ENCODE measurements at places on chromosomes 5 and 9.

DNA sequence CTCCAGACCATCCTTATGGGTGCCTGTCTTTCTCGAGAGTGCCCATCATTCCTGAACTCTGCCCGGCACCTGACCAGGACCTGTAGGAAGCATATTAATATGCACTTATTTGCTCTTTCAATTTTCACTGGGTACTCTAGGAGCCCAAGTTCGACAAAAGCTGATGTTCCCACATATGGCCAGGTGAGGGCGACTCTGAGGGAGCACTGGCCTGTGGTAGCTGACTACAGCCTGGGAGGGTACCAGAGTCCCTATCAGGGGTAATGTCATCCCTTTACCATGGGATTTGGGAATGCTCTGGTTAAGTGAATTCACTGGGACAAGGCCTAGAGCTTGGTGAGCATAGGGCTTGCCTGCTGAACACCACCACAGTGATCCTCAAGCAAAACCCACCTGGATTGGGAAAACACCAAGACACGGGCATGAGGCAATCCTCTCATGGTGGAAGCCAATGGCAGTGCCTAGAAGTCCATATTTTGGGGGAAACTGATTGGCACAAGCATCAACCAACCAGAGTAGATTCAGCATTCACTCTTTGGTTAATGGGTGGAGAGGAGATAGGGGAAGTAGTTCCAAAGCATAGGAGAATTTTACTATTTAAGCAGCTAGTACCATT, 112.2 kb downstream of the MTX3 start:
- peak; percentile 59 for DNase-seq

- no peak for DNase-seq
Measured at GRCh38 chr9:127535396-127535795, 76.7 kb upstream of the STXBP1 start.

DNA sequence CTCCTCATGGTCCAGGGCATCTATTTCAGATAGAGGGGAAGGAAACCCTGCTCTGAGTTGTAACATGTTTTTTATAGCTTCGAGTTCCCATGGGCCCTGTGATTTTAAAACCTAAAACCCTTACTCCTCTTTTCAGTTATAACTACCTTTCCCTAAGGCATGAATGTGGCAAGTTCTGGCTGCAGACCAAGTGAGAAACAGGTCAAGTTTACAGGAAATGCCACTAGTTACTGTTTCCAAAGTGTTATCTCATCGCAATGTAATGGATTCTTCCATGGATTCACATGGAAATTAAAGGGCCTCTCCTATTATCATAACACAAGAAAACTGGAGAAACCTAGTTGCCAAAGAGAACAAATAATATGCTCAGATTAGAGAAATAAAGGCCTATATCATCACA, 574.5 kb upstream of the GRAMD2B start:
- no peak for DNase-seq

DNA sequence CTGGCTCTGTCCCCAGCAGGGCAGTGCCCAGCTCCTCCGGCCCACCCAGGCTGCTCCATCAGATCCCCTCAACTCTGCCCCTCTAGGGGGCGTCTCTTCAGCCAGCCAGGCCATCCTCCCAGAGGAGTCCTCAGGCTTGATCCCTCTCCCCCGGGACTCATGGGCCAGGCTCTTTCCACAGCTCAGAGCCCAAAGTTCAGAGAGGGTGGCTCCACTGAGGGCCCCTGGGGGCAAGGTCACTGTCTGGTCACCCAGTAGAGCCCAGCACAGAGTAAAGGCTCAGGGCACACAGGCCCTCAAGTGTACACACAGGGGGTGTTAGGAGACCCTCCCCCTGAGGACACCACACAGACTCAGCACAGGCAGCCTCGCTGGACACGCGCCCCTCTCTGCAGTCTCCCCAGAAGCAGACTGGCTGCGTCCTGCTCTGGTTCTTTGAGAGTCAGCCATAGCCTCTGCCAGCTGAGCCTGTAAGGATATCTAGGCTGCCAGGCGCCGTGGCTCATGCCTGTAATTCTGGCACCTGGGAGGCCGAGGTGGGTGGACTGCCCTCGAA, 64.8 kb downstream of the PAX5 start:
- DNase-seq: no peak

DNA sequence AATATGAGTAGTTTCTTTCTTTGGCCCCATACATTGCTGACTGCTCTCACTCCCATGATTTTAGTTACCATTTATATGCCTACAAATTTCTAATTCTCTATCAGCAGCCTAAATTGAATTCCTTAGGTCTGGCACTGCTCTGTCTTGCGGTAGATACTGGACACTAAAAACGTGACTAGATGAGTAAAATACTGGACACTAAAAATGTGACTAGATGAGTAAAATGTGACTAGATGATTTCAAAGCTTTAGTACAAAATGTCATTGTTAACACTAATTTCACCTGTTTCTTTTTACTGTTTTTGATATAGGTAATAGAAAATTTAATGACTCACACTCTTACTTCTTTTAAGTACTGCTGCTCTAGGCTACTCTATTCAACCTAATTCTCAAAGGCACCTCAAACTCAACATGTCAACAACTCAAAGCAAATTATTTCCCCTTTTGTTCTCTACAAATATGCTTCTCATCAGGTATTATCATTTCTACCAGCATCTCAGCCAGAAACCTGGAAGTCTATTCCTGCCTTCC, 31.4 kb upstream of the GOLGA1 start:
- no peak for DNase-seq

GRCh38 chr9:114263853-114264510, 58.9 kb upstream of the ORM1 start:
- DNase-seq: no peak

- no peak for DNase-seq
Measured at GRCh38 chr5:150596313-150596712, 44.1 kb upstream of the SYNPO start.

Measured in H54 (cell line).